ENCODE measurements at places on chromosomes 16 and 17.

DNA sequence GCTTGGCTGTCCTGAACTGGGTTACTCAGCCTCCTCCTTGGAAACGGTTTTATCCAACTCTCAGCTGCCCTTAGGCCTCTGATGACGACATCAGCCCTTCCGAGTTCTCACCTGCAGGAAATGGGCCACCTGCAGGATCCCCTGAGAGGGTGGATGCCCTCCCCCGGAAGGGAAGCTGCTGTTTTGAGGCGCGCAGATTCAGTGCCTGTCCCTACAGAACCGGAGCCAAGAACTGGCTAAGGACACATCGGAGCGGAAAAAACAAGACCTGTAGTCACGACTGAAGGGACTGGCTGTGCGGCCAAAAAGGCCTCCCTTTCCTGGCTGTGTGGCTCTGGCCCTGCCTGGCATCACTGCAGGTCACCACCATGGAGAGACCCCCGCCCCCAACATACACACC lies 11.7 kb upstream of the C16orf95 start:
- DNase-seq: no peak

DNA sequence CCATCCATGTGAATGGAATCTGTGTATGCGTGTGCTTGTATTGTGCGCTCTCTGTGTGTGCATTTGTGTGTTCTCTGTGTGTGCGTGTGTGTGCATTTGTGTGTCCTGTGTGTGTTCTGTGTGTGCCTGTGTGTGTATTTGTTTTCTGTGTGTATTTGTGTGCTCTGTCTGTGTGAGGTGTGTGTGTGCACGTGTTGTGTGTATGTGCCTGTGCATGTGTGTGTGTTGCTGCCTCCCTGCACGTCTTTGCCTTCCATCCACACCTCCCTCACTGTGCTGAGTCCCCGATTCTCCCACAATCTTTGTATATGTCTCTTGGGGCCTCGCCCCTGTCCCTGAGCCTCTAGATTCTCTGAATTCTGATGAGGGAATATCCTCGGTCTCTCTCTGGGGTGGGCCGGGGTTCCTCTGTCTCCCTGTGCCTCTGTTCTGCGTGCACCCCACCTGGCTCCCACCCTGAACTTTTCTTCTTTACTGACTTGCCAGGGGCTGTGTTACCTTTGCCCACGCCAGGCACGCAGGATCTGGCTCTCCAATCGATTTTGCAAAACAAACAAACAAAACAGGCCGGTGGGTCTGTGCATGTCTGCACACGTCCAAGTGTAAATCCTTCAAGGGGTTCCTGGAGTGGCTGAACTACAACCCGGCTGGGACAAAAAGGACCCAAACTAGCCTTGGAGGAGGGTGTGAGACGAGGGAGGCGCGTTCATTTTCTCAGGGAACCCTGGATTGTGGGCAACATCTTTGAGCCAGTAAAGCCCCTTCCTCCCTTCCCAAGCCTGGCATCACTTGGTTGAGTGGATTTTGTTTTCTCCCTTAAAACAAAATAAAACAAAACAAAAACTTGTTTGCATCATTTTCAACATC lies 8.1 kb upstream of the FOXF1 start:
- DNase-seq: no peak

- no peak for DNase-seq
These were observed 34.0 kb downstream of the UBE2G1 start for GRCh38 chr17:4332296-4332970.

DNA sequence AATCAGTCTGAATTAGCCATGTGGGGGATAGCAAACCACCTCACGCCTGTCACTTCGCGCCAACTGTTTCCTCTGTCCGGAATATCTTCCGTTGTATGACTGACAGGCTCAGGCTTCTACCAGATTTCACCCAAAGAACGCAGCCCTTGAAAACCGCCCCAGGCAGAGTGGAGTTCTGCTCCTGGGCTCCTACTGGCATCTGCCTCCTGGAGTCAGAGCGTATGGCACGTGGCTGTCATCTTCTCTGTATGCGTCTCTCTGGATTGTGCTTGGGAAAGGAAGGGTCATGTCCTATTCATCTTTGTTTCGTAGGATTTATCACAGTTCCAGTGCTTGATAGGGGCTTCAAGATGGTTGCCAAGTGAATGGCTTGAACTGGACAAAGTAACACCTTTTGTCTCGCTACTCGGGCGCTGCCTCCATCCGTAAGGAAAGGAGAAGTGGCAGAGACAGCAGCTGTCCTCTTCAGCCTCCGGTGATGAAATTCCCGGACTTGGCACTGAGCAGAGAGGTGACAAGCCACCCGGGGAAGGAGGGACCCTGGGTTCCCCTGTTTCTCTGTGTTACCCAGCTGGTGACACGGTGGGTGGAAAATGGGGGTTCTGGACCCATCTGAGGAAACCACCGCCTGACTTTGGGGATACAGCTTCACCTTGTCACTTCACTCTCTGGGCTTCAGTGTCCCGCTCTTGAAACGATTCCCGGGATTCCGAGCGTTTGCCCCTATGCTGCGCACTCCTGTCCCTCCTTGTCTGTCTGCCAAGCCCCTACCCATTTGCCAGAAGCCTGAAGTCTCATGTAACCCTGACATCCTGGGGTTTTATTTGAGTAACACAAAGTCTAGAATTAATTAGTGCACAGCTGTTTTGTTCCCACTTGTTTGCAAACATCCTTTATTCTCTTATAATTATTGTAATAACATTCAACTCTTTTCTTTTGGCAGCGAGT lies 13.9 kb downstream of the KIAA0513 start:
- DNase-seq: no peak

DNA sequence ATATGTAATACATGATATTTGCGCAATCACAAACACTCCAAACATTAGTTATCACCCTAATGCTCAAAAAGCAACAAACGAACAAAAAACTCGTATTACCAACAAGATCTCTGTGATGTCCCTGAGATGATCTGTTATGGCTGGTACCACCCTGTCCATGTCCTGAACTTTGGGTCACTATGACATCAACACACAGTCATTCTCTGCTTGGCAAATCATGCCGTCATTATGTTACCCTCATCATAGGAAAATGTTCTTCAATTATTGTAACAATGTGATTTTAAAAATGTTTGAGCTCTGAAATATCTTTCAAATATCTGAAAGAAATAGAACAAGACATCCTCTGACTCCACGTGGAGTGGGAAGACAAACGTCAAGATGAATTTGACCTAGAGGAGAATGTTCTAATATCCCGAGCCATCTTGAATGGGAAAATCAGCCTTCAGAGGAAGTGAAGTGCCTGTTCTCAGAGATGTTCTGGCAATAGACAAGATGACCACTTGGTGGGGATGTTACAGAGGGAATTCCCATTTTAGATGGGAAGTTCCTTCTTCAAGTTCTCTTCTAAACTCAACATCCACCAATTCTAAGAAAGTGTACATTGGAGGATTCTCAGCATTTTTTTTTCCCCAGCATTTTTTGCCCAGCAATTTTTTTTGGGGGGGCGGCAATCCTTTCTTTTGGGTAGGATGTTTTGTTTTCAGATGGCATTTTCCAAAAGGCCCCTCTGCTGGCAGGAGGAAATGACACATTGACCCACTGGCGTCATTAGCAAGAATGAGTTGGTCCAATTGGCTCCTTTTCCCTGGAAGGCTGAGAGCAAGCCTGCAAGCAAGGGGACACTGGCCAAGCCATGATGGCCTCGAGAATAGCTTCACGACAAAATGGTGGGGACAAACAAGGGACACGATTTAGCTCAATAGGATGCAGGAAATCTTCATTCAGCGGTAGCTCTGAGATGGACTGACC lies 3.7 kb upstream of the HSD17B2 start:
- DNase-seq: no peak

GRCh38 chr17:60680754-60681153 lies 3.1 kb downstream of the BCAS3 start:
- DNase-seq: no peak

DNA sequence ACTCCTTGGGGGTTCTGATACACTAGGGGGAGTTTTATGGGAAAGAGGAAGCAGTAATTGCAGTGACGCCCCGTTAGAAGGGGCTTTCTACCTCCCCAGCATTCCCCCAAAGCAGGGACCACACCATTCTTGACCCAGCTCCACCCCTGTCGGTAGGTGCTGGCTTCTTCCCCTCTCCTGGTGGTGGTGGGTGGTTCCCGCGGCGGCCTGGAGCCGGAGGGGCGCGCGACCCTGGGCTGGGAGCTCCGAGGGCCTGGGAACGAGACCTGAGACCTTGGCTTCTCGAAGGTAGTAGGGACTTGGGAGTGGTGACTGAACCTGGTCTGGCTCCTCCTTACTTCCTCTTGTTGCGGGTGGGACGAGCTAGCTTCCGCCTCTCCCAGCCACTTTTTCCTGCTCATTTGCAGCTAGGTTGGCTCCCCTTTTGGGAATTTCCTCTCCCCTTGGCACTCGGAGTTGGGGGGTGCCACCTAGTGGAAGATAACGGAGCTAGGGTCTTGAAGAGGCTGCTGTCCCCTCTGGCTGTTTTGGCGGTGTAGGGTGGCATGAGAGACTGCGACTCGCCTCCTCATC lies 438 bp downstream of the GRN start:
- no peak for DNase-seq

GRCh38 chr16:21526923-21527807 lies 72.2 kb upstream of the METTL9 start:
- DNase-seq: no peak

DNA sequence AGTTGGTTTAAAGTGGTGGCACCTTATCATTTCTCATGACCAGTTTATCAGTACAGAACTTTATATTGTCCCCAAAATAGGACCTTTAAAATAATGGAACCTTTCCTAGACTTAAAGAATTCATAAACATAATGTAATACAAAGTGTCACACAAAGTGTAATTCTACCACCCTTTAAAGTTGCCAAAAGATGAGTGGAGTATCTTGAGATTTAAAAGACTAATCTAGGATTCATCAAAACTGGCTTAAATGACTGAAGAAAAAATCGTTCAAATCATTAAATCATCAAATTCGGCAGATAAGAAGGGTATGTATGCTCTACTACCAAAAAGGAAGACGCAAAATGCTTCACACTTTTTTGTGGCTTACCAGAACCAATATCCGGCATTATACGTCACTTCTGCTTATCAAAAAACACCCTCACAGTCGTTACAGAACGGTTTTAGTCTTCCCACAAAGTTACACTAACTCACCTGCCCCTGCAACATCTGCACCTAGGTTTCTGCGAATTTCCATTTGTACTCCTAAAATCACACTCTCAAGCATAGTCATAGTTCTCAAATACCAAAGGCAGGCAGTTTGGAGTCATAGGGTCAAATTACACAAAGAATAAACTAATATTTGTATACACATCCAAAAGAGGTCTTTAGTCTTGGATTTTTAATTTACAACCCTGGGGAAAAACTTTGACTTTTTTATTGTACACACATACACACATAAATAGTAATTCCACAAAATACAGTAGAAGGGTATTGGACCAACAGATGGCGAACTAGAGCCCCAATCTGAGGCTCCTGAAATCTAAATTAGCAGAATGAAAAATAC lies 1.4 kb upstream of the KANSL1 start:
- DNase-seq: no peak

DNA sequence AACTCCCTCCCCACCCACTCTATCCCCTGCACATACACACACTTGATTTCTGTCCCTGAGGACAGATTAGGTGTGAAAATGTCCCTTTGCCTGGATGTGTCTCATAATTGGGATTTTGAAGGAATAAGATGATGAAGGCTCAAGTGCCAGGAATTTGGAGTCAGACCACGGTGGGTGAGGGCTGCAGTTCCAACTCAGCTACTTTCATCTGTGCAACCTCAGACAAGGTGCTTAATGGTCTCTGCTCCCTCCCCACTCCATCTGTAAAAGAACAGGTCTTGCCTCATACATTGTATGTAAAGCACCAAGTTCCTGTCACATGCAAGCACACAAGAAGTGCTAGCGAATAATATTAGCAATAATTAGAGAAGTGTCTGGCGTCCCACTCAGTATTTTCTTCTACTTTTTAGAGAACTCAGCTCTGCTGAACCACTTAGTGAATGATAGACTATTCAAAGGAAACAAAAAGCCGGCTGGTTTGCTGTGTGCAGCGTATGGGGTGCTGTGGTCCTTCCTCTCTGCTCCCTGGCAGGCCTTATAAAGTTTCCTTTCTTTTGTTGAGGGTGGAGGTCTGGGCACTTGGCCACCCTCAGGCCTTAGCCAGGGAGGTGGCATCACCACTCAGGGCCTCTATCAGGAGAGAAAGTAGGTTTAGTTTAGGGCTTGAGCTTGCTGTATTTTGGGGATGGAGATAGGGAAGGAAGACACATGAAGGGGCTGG lies 6.4 kb downstream of the TBX4 start:
- DNase-seq: no peak

GRCh38 chr17:79136596-79136995 lies 62.0 kb downstream of the ENGASE start:
- no peak for DNase-seq

DNA sequence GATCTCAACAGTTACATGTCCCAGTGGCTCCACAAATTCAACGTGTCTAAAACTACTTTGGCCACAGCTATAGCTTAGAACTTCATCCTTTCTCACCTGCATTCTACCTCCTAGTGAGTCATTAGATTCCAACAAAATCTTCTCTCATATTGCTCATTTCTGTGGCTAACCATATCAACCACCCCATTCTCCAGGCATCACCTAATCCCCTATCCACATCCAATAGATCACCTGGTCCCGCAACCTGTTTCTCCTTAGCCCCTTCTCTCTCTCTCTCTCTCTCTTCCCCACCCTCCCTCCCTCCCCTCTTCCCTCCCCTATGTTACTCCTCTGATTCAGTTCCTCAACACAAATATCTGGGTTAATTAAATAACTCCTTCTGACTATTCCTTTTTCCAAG lies 64.6 kb downstream of the ANKFN1 start:
- DNase-seq: no peak

DNA sequence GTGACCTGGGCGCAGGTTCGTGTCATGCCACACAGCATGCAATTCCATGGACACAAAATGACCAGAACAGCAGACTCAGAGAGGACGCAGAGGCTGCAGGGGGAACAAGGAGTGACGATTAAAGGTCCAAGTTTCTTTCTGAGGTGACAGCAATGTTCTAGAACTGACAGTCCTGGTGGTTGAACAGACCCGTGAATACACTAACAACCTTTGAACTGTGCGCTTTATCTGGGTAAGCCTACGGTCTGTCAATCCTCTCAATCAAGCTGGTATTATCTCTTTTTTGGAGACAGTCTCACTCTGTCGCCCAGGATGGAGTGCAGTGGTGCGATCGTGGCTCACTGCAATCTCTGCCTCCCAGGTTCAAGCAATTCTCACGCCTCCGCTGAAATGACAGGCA lies 134.1 kb downstream of the ZNF778 start:
- no peak for DNase-seq

DNA sequence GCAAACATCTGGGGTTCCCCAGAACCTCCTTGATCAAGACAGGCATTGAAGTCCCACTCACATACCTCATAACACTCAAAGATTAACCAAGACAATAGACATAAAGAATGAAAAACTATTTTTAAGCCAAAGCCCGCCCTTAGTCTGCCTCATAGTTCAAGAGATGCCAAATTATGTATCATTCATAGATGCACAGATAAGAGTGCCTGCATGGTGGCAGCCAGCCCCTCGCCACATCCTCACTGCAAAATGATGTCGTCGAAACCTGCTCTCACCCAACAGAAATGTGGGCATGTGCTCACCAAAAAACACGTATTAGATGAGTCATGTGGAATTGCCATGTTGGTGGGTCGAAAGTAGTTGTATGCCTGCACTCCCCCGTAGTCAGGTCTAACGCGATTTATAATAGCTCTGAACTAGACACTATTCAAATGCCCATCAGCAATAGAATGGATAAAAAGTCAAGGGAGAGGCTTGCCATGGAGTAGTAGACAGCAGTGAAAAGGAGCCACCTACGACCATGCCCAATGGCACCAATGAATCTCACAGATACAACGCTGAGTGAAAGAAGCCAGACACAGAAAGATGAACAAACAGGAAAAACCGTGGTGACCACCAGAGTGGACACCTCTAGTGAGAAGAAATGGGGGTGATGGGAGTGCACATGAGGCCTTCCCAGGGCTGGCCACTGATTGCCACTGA lies 64.8 kb downstream of the C16orf95 start:
- no peak for DNase-seq

- no peak for DNase-seq
These were observed 60.4 kb upstream of the MSI2 start for GRCh38 chr17:57195785-57196460.

Data from activated naive CD4-positive, alpha-beta T cell (primary cell).